ENCODE measurements at places on chromosomes 11 and 22. TPM values are rescaled to one million over a fixed set of nuclear protein-coding genes. Genes with fewer than 3 reads are reported as not detected.
A peak's percentile ranks its signal among the peaks of the same experiment; 100 is the strongest.

- H3K27me3 ChIP-seq: no peaks in the 10 kb centered on the region
- no peak overlapping the region for H3K27ac ChIP-seq
- no peak overlapping the region for H3K4me3 ChIP-seq
Observed at GRCh38 chr11:28833169-28833568, 725.0 kb downstream of the METTL15 start.

DNA sequence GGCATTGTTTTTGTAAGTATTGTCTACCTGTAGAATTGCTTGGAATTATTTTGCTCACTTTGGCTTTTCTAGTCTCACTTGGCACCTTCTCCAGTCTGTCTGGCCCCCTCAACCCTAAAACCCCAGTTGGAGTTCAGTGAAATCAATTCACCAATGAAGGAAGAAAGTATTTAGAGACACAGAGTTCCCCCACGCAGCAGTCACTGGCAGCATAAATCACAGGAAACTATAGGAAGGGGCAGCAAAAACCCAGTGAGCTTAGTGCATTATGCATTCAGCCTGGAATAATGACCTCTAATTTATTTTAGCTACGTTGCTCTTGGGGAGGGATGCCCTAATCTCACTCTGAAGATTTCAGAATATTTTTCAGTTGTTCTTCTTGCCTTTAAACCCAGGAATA lies 204.7 kb upstream of the BLID start:
- no peak for DNase-seq
- H3K36me3 ChIP-seq: no peaks in the 10 kb centered on the region
- H3K27ac ChIP-seq: no peak overlapping the region
- H3K27me3 ChIP-seq: no peaks in the 10 kb centered on the region
- no peak overlapping the region for H3K4me3 ChIP-seq

DNA sequence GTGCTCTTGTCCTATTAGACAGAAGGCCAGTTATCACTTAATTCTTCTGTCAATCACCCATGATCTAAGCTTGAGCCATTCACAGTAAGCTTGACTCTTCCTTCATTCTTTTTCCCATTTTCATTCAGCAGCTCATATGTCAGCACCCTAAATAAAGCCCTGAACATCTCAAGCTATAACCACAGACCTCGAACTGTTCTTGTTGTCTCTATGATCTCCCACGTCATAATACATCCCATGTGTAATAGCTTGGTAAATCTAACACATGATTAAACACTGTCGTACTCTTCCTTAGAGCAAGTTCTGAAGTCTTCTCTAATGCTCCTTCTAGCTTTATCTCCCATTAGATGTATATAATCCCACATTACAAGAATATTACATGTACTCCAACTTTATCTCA lies 14.4 kb downstream of the MUC15 start:
- H3K4me1 ChIP-seq: no peaks in the 10 kb centered on the region
- no peaks in the 10 kb centered on the region for H3K27me3 ChIP-seq
- H3K36me3 ChIP-seq: no peaks in the 10 kb centered on the region
- H3K4me3 ChIP-seq: no peak overlapping the region
- H3K27ac ChIP-seq: no peak overlapping the region
- no peak for DNase-seq

DNA sequence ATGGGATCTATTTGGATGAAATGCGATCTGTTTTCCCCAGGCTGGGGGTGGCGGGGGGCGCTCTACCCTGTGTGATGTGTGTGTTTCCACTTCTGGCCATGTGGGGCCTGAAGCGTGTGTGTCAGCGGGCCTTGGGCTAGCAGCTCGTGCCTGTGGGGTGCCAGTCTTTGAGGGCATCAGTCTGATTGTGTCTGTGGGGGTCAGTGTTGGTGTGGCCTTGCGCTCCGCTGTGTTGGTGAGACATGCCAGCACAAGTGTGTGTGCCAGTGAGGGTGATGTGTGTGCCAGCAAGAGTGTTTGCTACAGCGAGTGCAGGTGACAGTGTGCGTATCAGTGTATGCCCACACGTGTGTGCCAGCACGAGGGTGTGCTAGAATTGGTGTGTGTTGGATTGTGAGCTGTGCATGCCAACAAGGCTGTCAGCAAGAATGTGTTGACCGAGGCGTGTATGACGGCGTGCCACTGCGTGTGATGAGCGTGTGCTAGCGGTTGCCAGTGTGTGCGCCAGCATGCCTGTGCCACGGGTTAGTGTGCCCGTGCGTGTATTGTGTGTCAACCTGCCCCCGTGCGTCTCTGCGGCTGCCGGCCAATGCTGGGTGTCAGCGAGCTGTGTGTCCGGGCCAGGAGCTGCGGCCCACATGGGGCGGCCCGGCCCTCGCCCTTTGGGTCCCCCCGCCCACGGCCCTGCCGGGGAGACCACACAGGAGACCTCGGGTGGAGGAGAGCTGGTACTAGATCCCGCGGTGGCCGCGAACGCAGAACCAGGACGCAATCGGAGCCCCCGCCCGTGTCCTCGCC lies 519 bp downstream of the ARRB1 start:
- no peaks in the 10 kb centered on the region for H3K27me3 ChIP-seq
- no peaks in the 10 kb centered on the region for H3K36me3 ChIP-seq
- peak overlapping the region; percentile 76 for H3K4me3 ChIP-seq
- peak overlapping the region; percentile 88 for H3K27ac ChIP-seq

- H3K36me3 ChIP-seq: no peaks in the 10 kb centered on the region
- no peaks in the 10 kb centered on the region for H3K4me1 ChIP-seq
- H3K27me3 ChIP-seq: no peaks in the 10 kb centered on the region
- no peak overlapping the region for H3K27ac ChIP-seq
- no peak for DNase-seq
Observed at GRCh38 chr11:132337819-132338416, 967.5 kb downstream of the NTM start.

DNA sequence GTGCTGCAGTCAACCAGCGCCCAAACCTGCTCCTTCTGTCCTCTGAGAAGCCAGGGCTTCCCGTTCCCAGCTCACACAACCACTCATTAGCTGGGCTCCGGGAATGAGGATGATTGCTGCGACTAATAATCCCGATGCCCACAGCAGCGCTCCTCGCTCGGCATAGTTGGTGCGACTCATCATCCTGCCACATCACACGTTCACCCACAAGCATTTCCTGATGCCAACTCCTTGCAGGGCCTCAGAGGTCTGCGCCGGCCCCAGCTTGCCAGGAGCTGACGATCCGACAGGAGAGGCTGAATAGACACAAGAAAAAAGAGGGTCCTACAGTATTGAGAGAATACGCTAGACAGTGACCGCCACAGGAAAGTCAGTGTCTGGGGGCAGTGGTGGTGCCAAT lies 10.6 kb upstream of the CSNK1E start:
- H3K4me3 ChIP-seq: no peak overlapping the region
- H3K27me3 ChIP-seq: no peaks in the 10 kb centered on the region
- H3K36me3 ChIP-seq: no peaks in the 10 kb centered on the region
- H3K27ac ChIP-seq: no peak overlapping the region

GRCh38 chr11:45086526-45086925 lies 59.9 kb upstream of the PRDM11 start:
- no peak overlapping the region for H3K27ac ChIP-seq
- no peaks in the 10 kb centered on the region for H3K36me3 ChIP-seq
- no peaks in the 10 kb centered on the region for H3K4me1 ChIP-seq
- H3K27me3 ChIP-seq: no peaks in the 10 kb centered on the region
- no peak overlapping the region for H3K4me3 ChIP-seq

OR4P4 gene
- not detected for total RNA-seq

NDUFV1 gene
- total RNA-seq: 134 TPM

CNGA4 gene
- total RNA-seq: 0.26 TPM

LRP4 gene
- 21.2 TPM for total RNA-seq
